ENCODE measurements at places on chromosomes 5 and 9.

- DNase-seq = no peak
Observed at GRCh38 chr5:131258733-131259132, 5.1 kb upstream of the CDC42SE2 start.

DNA sequence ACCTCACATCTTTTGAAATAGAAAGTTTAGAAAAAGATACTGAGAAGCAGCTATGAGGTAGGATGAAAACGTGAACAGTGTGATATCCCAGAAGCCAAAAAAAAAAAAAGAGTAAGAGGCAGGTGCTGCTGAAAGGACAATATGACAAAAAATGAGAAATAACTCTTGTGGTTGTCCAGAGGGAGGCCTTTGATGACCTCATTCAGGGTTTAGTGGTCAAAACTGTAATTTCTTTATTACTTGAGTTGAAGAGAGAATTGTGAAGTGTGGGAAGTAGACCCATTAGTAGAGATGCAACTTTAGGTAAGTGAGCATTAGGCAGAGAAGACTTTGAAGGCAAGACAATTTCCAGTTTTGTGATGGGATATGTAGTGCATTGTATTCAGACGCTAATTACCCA lies 1306.3 kb upstream of the ACO1 start:
- DNase-seq = no peak

DNA sequence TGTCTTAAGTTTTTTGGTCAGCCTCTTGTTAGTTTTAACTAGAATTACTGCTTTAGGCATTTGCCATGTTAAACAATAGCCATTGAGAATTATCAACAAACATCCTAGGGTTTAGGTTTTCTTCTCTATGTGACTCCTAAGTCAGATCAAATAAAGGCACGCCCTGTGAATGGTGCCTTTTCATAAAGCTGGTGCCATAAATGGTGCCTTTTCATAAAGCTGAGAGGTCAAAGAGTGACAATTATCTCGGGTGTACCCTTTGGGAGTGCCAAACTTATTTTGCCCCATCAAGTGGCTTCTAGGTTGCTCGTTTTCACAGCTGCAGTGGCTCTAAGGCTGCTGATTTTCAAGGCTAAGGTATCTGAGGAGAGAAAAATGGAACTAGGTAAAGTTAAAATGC lies 391.6 kb downstream of the DMRTA1 start:
- no peak for DNase-seq

DNA sequence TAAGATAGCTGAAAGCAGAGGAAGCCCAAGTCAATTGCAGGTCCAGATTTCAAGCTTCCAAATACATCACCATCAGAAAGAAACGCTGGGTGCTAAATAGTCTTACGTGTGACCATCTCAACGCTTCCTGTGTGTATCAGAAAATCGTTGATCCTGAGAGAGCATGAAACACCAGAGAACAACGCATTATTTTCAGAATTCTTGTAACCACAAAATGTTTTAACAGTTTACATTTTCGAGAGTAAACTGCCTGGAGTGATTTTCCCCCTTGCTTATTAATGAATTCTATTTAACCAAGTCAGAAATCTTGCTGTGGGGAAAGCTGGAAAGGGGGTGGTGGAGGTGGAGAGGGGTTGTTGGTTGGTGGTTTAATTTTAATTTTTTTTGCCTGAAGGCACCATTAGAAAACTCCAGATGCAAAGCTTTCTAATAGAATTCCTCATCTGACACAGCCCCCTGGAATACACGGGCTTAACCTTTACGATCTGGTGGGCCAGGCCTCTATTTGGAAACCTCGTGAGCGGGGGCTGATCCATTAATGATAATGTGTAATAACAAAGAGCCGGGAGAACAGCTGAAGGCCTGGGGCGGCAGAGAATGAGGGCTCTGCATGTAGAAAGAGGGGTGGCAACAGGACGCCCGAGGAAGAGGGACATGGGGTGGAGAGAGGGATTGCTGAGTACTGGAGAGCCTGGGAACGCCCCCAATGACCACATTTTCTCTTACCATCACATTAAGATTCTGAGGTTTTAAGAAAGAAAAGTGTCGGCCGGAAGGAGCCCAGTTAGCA lies 124.5 kb upstream of the NFIB start:
- DNase-seq = no peak

GRCh38 chr5:73759771-73760170 lies 133.8 kb downstream of the ARHGEF28 start:
- no peak for DNase-seq

DNA sequence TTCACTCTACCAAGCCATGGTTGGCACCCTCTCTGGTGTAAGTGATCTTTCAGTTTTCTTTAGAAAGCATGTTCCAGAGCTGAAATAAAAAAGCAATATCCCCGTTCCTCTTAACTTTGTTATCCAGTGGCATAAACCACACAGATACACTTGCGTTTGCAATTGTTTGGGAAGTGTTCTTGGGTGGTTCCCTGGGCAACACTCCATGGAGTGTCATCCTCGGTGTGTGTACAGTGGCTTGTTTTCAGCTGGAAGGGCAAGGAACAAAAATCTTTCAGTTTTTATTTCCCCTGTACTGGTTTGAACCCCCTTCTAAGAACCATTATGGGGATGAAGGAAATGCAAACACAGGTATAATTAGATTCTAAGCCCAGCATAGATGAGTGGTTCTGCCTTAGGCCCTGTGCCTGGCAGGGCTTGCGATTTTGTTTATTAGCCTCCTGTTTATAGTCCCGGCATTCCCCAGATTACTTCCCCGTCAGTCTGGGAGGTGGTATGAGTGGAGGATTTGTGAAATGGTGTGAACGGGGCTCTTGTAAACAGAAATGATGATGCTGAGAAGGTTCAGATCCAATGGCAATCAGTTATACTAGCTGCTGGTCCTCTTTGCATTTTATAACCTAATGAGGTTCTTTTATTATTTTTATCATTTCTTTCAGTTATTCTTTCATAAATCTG lies 76.0 kb upstream of the CD180 start:
- DNase-seq = no peak

All from head of caudate nucleus (tissue), 42 donors.